ENCODE measurements at places on chromosomes 2 and 18.

- DNase-seq, result no peak
Observed at GRCh38 chr2:198961547-198961946, 496.2 kb downstream of the SATB2 start.

DNA sequence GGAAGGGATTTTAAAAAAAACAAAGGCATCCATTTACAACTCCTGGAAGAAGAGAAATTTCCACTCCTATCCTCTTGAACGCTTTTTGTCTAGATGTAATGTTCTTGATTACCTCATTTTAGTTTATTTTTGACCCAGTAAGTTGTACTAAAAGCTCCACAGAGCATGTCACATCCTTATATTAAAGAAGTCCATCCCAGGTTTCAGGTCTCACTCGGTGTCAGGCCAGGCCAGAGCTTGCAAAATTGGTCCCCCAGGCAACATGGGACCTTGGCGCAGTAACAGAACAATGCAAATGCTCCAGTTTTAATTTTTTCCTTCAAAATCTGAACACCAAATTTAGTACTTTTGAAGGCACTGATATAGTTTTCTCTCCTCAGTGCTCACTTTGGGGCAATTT, 218.4 kb upstream of the REV1 start:
- no peak for DNase-seq

DNA sequence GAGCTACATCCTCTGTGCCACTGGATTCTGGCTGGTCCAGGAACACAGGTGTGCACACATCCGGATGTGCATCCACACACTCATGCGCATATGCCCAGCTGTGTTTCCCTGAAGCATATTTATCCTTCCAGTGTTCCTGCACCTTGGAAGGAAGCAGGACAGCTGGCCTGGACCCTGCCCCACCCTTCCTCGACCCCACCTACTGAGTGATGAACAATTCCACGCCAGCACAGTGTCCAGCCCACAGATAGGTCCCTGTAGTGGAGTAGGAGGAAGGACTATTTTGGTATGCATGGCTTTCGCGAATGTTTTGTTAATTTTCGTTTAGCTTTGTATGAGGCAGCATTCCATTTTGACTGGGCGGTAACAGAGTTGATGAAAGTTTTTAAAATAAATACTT, 211.5 kb downstream of the AGAP1 start:
- DNase-seq, result no peak

- DNase-seq, result no peak
Observed at GRCh38 chr2:45276914-45277313, 267.7 kb upstream of the SIX2 start.

DNA sequence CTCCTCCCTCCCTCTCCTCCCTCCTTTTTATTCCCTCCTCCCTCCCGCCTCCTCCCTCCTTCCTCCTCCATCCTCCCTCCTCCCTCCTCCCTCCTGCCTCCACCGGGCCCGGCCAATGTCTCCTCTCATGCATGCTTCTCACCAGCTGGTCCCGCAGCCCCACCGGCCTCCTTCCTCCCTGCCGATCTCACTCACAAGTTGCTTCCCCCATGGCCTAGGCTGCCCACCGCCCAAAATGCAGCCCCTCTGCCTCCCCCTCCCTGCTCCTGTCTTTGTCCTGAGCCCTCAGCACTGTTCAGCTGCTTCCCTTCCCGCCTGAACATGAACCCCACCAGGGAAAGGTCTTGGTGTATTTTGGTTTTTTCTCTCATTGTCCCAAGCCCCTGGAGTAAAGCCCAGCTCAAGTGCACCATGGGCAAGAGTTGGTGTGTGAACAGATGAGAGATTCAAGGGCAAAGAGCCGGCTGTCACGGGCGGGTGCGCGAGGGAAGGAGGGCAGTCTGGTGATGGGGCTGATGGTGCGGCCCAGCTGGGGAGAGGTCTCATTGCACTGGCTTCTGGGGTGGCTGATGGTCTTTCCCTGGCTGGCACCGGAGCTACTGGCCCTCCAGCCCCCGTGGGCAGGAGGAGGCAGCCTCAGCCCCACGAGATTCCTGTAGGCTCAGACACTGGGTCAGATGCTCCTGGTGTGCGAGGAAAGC, 117.6 kb downstream of the TWIST2 start:
- DNase-seq, result no peak

GRCh38 chr2:70160545-70160944, 30.3 kb downstream of the C2orf42 start:
- no peak for DNase-seq

DNA sequence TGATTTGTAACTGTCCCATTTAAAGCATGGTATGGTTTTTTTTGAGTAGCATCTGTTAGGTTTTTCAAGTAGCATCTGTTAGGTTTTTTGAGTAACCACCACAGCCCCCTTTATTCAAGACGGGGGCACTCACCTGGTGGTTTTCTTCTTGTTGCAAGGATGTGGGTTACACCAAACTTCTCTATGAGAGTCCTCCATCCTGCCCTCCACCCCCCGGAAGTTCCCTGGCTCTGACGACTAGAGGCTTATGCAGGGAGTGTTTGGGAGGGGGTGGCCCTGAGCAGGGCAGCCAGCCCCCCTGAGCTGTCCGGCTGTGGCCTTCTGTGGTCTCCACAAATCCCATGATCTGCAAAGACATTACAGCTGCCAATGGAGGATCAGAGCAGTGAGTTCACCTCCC, 39.3 kb downstream of the MTCL1 start:
- no peak for DNase-seq

GRCh38 chr2:224586127-224586695, 1.0 kb upstream of the CUL3 start:
- DNase-seq, result no peak

- DNase-seq, result no peak
Observed at GRCh38 chr2:71064110-71064611, 4.3 kb upstream of the NAGK start.

DNA sequence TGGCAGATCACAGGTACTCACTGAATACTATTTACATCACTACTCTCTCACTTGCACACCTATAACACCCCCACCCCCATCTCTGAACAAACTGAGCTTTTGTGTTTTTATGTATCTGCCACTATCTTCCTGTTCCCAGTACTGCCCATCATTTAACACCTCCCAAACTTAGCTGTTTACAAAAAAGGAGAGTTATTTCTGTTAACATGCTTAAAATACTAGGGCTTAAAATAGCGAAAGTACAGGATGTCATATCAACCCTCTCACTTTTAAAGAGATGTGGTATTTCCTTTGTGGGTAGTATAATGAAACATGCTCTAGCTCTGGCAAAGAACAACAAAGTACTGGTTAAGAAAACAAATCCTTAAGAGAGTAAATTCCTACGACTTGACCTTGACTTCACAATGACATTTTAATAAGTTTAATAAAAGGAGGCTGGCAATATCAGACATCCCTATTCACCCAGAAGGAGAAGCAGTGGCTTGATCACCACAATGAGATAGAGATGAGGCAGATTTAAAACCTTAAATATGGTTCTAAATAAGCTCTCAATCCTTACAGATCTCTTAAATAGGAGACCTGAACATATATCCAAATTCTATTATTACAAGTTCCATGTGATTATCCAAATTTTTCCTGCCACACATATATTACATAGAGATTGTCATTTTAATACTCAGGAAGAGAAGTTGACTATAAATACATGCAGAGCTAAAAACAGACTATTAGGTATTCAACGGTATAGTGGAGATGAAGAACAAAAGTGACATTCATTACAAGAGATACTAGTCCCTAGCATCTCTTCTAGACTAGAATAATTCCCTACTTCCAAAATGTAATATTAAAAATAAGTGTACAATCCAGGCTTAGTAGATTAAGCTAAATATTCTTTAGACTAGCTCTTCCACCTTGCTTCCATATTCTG, 36.9 kb downstream of the TRAK2 start:
- DNase-seq, result no peak

- no peak for DNase-seq
Observed at GRCh38 chr2:181058378-181059269, 78.2 kb downstream of the UBE2E3 start.

GRCh38 chr2:65553504-65554074, 121.2 kb upstream of the SPRED2 start:
- DNase-seq, result no peak

DNA sequence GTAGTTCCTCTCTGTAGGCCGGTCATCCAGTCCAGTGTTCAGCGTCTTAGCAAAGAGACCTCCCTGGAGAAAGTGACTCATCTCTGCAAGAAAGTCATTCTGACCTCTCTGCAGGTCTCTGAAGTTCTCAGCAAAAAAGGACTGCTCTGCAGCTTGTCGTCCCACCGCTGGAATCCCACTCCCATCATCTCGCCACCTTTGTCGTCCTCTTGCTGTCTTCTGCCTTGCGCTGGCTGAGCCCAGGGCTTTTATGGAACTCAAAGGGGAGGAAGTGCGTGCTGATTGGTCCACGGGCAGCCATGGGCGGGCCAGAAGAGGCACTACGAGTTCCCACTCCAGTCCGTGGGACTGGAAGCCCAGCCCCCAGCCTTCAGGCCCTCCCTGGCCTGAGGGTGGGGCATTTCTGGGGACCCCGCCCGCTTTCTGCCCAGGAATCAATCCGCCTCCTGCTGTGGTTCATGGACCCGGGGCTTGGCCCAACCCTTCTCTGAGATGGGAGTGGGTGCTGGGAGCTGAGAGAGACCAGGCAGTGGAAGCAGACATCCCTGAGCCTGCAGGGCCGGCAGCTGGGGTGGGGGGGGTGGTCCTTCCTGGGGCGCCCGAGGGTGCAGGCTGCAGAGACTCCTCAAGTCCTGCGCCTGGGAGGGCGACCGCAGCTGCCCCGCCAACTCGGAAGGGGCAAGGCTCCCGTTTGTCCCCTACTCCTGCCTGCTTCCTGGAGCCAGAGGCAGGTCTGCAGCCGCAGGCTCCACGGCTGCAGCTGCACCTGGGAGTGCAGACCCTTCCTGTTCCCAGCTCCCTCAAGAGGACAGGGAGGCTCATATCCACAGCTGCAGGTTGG, 660.7 kb upstream of the RAB6C start:
- DNase-seq, result no peak

DNA sequence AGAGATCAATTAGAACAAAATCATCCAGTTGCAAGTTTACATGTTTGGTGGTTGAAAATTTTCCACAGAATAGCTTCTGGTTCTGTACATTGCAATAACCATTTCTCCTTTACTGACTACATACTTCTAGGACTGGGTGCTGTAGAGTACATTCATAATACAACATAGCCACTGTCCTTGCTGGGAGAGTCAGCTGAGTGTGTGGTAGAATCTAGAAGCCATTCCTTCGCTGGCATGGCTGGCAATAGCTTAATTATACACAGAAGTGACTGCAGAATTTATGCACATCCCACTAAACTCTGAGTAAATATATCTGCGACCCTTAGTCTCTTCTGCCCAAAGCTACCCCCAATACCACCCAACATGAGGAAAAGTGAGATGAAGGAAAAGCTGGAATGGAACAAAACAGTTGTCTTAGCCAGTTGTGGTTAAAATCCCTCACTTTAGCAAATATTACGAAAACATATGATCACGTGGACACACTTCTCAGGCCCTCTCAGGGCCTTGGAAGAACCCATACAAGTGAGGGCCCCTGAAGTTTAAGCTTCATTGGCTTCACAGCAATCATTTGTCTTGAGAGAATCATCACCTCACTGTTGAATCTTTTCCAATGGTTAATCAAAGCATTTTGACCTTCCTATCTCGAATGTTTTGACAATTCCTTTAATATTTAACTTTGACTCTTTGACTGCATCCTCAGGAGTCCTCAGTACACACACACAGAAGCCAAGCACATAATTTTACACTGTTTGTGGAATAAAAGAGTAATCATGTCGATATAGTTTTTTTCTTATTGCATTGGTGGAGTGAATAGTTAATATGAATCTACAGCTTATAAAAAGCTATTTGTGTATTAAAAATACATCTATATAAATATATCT, 225.1 kb downstream of the ZNF385B start:
- DNase-seq, result no peak

GRCh38 chr18:22167471-22168241, 1.7 kb upstream of the GATA6 start:
- no peak for DNase-seq

DNA sequence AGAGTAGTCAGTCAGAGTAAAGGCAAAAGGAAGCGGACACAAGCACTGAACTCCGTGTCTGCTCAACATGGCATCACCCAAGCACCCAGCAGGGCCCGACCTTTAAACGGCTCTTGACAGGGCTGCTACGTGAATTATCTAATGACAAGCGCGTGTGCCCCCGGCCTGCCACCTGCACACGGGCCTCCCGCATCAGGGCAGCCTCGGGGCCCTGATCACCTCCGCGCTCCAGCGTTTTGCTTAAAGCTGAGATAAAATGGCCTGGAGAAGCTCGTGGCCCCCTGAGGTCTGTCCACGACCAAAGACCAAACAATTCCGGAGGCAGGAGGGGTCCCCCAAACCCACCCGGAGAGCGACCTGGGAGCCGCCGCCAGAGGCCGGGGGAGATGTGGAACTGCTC, 376 bp downstream of the NDUFA10 start:
- no peak for DNase-seq

- peak; percentile 42 for DNase-seq
Observed at GRCh38 chr2:46335391-46336282, 38.4 kb downstream of the EPAS1 start.

GRCh38 chr2:200777275-200777674, 34.4 kb upstream of the BZW1 start:
- no peak for DNase-seq

DNA sequence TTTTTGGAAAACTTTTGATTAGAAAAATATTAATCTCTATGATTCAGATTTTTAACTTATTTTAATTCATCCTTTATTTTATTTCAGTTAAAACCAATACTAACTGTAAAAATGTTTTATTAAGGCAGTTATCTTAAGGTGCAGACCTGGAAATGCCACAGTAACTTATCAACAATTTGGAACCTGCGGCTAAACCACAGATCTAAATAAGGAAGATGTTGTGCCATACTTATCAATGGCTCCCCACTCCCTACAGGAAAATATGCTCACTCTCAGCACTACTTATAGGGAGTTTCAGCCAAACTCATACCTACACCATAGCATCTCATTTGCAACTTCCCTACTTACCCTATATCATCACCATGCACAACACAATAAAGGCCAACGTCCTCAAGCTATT, 226.9 kb upstream of the KYNU start:
- no peak for DNase-seq

DNA sequence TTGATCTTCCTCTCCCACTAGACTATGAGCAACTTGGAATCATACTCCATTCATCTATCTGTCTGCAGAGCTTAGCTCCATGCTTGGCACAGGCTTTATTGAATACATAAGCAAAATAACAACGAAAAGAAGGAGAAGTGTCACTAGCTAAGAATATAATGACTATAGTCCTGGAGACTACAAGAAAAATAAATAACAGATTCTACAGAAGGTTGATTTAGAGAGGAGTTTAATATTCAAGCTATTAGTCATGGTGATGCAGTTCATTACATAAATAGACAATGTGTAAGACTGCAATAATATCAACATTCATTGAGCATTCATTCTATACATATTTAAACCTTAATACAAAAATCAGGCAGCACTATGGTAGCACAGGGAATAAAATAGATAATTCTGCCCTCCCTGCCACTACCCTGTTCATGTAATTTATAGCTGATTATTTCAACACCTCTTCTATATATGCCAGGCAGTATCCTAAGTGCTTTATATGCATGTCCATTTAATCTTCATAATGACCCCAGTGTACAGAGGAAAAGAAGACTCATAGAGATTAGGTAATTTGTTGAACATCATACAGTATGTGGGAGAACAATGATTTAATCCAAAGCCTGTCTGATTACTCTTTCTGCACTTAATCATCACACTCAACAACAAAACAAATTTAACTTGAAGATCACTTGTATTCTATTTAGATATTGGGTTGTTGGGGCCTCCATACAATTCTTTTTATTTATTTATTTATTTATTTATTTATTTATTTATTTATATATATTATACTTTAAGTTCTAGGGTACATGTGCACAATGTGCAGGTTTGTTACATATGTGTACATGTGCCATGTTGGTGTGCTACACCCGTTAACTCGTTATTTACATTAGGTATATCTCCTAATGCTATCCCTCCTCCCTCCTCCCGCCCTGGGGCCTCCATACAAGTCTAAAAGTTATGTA, 165.3 kb downstream of the RNF152 start:
- DNase-seq, result no peak

Measured in nucleus accumbens (tissue), 56 donors.